ENCODE measurements at places on chromosomes 2 and 18. TPM values are rescaled to one million over a fixed set of nuclear protein-coding genes. Genes with fewer than 3 reads are reported as not detected.

- no peak for DNase-seq
Observed at GRCh38 chr2:145958611-145959010, 1438.7 kb upstream of the ZEB2 start.

DNA sequence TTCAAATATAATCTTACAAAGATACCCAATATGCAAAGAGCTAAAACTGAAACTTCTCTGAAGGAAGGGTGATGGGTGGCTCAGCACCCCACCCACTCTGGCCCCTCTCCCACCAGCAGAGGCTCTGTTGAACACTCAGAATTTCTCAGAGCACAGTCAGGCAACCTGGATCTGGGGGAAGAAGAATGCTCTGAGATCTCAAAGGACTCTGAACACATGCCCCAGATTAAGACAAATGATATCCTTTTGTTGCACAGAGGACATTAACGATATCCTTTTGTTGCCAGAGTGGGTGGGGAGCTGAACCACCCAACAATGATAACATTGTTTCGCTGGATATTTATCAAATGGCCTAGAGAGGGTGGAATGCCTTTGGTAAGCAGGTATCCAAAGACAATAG, 104.8 kb downstream of the LBH start:
- DNase-seq: no peak

- no peak for DNase-seq
Observed at GRCh38 chr2:192195548-192196418, 1.1 kb upstream of the TMEFF2 start.

- no peak for DNase-seq
Observed at GRCh38 chr2:205696927-205697441, 14.7 kb downstream of the NRP2 start.

DNA sequence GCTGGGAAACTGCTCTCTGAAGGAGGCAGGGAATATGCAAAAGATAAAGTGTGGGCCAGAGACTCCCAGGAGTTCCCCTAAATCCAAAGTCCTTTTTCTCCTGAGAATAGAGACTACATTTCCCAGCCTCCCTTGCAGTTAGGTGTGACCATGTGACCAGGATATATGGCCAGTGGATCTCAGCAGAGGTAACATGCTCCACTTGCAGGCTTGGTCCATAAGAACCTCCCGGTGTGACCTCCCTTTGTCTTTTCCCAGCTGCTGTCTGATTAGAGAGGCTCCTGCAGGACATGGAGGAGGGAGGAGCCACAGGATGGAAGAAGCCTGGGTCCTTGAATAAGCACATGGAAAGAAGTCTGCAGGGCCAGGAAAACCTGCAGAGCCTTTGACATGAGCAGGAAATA, 76.2 kb downstream of the TGFA start:
- no peak for DNase-seq

GRCh38 chr2:175282886-175283285, 101.4 kb upstream of the ATP5MC3 start:
- no peak for DNase-seq

FABP1 gene
- not detected for total RNA-seq

CCNT2 gene
- 23.5 TPM for total RNA-seq

FOXI3 gene
- total RNA-seq: not detected

DCC gene
- not detected for total RNA-seq

SFTPB gene
- 4.9 TPM for total RNA-seq

CCDC178 gene
- not detected for total RNA-seq

BMP10 gene
- not detected for total RNA-seq

TUBA3E gene
- not detected for total RNA-seq

Measured in GM12878 (cell line).